ENCODE measurements at places on chromosomes 7 and 10.

GRCh38 chr7:74502216-74502891 lies 48.6 kb downstream of the GTF2IRD1 start:
- no peak for DNase-seq

DNA sequence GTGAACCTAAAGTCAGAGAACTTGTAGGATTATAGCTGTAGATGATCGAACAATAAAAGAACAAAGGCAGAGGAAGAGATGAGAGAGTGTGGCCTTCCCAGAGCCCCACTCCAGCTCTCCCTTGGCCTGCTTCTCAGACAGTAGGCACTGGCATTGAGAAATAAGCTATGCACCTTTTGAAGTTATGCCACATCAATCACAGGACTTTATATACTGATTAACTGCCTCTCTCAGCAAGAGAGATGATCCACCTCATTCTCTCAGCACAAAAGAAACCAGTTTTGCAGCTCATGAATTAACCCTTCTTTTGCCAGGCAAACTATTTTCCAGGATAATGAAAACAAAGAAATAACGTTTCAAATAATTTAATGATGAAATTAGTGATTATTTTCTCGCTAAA lies 22.0 kb upstream of the CTTNBP2 start:
- DNase-seq = no peak

DNA sequence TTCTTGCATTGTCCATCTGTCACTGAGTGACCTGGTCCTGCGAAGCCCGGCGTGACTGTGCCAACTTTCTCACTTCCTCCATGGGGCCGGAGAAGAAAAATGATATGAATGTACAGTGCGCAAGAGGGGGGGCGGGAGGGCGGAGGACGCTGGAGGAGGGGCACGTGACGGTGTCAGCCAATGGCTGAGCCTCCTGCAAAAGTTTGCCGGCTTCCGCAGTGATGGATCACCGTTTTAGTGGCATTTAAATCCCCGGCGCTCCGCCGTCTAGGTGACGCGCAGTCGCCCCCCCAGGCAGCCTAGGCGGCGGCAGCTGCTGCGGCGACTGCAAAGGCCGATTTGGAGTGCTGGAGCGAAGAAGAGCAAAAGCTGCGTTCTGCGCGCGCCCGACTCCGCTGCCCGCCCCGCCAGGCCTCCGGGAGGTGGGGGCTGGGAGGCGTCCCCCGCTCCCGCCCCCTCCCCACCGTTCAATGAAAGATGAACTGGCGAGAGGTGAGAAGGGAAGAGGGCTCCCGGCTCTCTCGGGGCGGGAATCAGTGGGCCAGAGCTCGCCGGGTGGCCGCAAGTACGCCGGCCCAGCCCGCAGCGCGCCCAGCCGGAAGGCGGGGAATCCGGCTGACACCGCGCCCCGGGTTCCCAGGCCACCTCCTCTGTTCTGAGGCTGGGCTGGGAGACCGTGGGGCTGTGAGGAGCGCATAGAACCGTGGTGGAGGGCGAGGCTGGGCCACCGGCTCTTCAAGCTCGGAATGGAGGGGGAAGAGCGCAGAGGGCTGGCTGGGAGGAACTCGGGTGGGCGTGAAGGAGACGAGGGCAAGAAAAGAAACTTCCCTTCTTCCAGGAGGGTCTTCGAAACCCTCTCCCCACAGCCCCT lies at the start of gene HOXA1:
Gene HOXA1, minus strand, starts transcription at position 104 of the 871 bp plus-strand sequence. Its CDS starts 88 bp downstream, at position 16.
- peak; percentile 44 for DNase-seq

GRCh38 chr10:7892146-7892545 lies 73.8 kb downstream of the TAF3 start:
- no peak for DNase-seq

DNA sequence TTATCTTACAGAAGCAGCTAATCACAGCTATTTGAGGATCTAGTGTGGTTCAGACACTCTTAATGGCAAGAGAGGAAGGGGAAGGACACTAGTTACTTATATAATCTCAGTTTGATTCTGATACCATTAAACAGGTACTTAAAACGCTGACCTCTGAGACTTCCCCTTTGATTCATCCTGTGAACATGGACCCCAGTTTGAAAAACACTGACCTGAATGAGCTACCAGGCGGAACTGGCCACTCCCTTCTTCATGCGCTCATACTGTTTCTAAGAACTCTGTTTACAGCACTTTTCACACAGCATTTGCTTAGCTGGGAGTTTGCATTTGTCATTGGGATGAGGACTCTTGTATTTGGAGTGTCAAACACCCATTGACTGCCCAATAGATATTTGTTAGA lies 45.7 kb downstream of the BEND7 start:
- no peak for DNase-seq

- DNase-seq = peak; percentile 47
Measured at GRCh38 chr7:99997545-99998137, 17.8 kb upstream of the ZKSCAN1 start.

DNA sequence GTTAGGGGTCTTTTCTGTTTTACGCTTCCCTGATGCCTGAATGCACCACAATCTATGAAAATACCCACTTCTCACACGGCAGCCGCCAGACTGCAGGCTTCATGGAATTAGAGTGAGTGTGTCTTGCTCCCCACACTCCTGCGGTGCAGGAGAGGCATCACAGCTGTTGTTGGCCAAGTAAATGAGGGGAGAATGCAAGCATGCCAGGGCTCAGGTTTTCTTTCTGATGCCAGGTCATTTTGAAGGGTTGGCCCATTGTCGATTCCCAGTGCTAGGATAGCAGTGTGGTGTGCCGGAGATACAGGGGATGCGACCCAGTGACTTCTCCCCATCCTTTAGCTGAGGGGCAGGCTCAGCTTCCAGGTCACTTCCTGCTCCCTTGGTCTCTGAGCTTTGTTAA lies 16.3 kb downstream of the CXCL12 start:
- no peak for DNase-seq

- DNase-seq = no peak
Measured at GRCh38 chr10:132774902-132775863, 10.8 kb downstream of the NKX6-2 start.

GRCh38 chr7:12821746-12822145 lies 134.3 kb downstream of the ARL4A start:
- no peak for DNase-seq

- no peak for DNase-seq
Measured at GRCh38 chr10:71285986-71286385, 33.1 kb upstream of the SLC29A3 start.

DNA sequence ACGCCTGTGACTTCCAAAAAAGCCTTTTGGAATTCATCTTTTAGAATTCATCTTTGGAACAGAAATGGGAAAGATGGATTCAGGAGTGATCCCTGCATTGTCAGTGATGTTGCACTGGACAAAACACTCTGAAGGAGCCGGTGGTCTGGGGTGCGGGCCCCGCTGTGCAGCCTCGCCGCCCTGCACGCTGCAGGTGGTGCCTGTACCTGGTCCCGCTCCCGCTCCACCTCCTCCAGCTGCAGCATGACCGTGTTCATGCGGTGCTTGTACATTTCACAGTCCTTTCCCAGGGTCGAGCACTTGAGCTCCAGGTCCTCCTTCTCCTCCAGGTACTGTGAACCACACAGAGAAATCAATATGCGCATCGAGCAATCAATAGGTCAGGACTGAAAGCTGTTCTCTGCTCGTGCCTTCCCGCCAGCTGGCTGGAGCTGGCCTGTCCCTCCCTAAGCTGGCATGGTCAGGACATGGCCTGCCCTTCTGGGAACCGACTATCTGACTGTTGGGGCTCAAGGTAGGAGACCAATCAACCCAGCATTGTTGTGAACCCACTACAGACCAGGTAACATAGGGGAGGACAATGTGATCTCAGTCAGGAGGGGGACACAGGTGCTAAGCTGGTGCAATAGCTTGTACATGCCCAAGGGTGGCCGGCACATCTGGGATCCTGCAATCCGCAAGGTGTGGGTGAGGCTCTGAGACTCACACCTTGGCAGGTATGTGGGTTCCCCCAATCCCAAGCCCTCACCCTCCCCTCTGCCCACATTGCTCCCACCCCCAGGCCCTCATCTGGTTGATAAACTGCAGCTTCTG lies 93.8 kb upstream of the GNA12 start:
- DNase-seq = no peak

DNA sequence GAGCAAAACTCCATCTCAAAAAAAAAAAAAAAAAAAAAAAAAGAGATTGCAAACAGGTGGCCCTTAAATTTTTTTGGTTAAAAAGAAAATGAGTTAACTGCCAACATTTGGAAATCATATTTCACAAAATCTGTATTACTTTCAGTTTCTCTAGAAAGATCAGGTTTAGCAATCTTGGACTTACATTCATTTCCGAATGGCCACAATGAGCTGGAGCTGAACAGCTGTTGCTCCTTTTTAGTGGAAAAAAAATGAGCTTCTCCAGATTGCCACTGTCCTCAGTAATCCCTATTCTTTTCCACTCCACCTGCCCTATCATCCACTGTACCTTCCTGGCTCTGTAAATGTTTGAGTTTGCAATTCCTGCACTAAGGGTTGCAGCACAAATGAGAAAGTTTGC lies 43.6 kb downstream of the RAB11FIP2 start:
- no peak for DNase-seq

DNA sequence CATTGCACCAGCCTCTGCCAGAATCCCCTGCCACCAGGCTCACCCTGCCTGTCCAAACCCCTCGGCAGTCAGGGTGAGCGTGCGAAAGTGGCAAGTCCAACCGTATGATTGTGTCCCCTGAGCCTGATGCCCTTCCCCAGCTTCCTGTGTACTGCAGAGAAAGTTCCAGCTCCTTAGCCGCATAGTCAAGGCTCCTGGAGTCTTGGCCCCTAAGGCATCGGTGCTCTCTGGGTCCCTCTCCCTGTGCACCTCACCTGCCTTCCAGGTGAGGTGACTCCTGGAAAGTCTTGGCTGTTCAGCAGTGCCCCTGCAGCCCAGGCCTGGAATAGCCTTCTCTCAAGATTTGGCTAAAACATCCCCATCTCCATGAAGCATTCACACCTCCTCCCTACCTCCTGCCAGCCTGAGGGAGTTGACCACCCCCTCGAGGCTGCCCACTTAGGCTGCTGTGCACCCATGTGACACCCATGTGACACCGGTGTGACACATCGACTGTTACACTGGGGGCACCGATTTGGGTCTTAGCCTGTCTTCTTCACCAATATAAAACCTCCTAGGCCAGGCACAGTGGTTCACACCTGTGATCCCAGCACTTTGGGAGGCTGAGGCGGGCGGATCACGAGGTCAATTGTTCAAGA lies 56.1 kb upstream of the ELN start:
- DNase-seq = no peak

DNA sequence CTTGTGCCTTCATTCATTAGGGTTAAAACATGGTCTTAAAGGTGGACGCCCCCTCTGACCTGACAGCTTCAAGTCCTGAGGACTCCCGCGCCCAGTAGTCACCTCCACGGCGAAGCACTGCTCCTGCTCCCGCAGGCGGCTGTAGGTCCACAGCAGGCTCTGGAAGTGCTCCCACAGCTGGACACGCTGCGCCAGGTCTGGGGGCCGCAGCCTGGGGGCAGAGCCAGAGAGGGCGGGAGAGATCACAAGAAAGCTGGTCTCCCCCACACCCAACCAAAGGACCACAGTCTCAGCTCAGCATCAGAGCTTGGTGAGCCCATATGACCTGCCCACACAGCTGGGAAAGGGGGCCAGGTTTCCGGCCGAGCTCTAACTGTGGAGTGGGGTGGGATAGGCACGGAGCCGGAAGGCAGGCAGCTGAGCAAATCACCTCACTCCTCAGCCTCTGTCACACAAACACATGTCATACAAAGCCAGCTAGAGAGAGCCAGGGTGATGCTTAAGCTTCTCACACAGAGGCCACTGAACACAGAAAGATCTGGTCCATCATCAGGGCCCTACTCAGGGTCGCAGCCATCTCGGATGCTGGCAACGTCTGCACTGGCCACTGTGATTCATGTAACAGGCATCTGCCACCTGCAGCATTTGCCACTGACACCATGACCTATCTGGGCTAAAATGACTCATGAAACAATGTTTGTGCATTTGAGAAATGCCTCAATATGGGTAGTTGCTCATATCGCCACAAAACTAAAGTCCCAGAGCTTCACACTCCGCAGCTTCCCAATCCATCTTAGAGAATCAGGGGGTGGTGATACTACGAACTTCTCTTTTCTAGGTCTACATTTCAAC lies 12.6 kb downstream of the HPS1 start:
- no peak for DNase-seq

GRCh38 chr10:51599647-51600046 lies 99.7 kb downstream of the CSTF2T start:
- no peak for DNase-seq

GRCh38 chr10:118753331-118754228 lies 1.2 kb downstream of the CACUL1 start:
- no peak for DNase-seq

- no peak for DNase-seq
Measured at GRCh38 chr10:8369666-8370065, 315.2 kb downstream of the GATA3 start.

Measured in activated CD8-positive, alpha-beta memory T cell treated with anti-CD3 and anti-CD28 coated beads for 1 hour (primary cell).